AG09309 (cell line): ENCODE measurements at places on chromosomes 4 and X.

DNA sequence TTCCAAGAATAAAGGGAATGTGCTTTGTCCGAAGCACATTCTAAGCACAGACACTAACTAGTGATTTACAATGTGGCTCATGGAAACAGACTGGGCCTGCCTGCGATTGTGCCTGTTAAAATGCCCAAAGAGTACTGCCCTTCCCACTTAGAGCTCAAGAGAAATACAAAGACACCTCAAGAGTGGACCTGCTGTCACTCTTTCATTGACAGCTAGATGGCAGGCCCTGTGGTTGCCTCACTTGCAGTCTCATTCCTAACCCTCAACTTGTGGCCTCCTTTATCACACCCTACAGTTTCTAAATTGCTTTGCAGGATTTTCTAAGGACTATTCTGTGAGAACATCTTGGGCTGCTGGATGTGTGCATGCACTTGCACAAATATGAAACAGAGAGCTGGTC is 331.0 kb upstream of the EMCN start:
- DNase-seq = no peak

GRCh38 chrX:30858098-30858497 is 31.0 kb downstream of the TAB3 start:
- no peak for DNase-seq

GRCh38 chr4:110155654-110156053 is 42.8 kb downstream of the ELOVL6 start:
- no peak for DNase-seq

GRCh38 chr4:162681212-162681611 is 485.5 kb downstream of the NAF1 start:
- no peak for DNase-seq

GRCh38 chr4:114136069-114136468 is 156.6 kb upstream of the ARSJ start:
- no peak for DNase-seq

DNA sequence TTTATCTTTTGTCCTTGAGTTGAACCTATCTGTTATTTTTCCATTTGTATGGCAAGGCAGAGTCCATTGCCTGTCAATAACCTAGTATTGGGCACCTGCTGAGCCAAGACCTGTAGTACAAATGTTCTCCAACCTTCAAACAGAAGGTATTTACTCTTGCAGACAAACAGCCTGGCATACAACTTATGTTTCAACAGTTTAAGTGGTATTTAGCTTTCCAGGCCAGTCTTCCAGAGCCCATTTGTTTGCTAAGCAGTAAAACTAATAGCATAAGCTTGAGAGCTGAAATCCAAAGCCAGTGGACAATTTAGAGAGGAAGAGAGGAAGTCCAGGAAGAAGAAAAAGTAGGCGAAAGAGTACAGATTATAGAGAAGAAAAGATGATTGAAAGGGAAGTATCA is 979.3 kb downstream of the GLUD2 start:
- no peak for DNase-seq

GRCh38 chr4:48331577-48332330 is 9.6 kb upstream of the SLAIN2 start:
- no peak for DNase-seq

DNA sequence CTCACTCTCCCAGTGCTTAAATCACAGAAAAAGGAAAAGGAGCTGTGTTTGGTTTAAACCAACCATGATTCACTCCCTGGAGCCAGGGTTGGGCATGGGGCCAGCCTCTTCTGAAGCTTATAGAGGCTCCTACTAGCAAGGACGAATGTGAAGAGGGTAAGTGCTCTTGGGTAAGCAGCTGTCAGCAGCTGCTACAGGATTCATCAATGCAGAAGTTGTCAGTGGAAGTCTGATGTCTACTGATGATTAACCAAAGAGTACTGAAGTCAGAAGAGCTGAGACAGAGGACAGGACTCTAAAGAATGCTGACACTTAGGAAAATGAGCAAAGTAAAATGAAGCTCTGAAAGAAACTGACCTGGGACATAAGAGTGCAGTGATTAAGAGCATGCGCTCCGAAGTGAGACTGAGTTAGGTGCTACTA is 32.7 kb upstream of the JADE1 start:
- peak; percentile 70 for DNase-seq

DNA sequence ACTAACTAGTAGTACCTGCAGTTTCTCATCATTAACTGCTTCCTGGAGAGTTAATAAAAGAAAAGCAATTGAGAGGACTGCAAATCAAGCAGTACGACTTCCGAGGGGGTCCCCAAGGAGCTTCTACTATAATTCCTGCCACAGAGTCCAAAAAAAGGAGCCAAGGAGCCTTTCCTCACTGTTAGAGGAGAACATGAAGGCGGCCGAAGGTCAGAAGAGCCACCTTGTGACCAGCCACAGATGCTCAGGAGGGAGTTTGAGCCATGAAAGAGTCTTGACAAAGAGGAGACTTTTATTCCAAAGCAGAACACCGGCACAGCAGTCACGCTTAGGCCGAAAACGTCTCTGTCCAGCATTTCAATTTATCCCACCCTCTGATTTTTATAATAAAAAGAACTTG is 62.2 kb downstream of the RELL1 start:
- DNase-seq = no peak

DNA sequence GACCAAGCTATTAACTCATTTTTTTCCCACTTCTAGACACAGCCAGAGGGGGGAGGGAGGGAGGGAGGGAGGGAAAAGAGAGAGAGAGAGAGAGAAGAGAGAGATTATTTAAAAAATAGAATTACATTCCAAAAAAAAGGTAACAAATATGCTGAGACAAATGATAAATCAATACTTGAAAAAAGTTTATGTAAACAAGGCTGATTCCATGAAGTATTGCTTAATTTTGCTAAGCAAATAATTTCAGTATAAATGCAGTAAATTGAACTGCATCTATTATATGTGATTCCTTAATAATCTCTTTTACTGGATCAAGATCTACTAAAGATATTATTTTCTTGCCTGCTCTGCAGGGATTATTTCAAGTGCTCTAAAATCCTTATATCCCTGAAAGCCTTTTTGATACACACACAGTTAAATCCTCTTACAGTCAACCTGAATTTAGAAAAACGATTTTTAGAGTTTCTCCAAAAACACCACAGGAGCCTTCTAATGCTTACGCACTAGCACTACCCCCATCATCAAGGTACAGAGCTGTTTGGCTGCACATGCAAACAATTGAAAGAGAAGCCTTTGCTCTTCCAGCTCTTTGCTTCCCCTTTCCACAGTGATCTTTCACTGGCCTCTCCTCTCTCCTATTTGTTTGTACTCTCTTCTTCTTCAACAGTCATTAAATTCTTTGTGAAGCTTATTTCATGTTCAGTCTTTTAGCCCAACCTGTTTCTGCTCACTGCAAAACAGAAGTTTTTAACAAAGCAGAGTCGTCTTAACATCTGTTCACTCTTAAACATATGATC is 426.3 kb upstream of the FAM241A start:
- DNase-seq = no peak

- DNase-seq = no peak
Measured at GRCh38 chr4:177444911-177445736, 2.9 kb upstream of the AGA start.

GRCh38 chr4:84338367-84338766 is 160.7 kb downstream of the NKX6-1 start:
- DNase-seq = no peak

GRCh38 chr4:105186701-105187161 is 40.1 kb downstream of the TET2 start:
- DNase-seq = no peak

DNA sequence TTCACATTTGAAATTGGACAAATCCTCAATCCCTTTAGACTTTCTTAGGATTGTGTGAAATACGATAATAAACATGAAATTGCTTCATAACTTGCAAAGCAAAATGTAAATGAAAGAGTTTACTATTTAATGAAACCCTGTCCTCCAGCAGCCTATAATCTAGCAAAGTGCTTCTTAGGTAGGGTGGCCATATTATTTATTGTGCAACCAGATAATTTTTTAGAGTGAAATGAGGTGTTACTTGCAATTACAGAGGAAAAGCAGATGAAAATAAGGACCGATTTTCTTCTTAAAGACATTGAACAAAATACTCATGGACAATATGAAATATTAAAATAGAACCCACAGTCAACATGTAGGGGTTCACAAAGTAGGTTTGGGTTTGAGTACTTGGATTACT is 116.2 kb upstream of the GALNT7 start:
- DNase-seq = no peak

- DNase-seq = no peak
Measured at GRCh38 chrX:97797076-97797475, 913.4 kb downstream of the RPA4 start.

DNA sequence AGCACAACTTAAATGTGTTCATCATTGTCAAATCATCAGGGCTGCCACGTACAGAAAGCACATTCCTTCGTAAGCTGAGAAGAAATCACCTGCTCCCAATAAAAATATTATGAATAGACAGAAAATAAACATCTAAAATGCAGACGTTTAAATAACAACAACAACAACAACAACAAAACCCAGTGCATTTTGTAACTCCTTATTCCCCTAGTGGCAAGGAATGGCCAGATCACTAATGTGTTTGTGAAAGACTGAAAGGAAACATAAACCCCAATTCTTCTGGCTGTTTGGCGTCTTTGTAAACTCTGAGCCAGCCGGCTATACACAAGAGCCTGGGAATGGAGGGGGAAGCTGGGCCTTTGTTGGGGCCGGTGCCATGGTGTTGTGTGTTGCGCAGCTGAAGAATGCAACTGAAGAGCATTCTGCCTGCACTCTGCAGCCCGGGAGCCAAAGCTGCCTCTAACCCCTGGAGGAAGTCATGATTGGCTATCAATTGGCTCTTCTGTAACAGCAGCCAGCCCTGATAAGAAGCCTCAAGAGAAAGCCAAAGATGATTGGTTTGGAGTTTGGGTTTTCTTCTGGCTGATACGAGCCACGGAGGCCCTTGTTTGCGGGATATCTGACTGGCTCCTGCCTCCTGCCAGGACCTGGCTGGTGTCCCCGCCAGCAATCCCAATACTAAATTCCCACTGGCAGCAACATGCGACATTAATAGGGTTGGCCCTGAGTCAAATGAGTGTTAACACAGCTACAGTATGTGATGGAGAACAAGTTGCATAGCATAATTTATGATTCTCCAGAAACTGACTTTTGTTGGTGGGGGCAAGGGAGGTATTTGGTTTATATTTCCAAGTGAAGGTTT is 89.7 kb upstream of the TFDP3 start:
- no peak for DNase-seq

GRCh38 chr4:76997077-76997476 is 47.5 kb downstream of the SEPTIN11 start:
- DNase-seq = no peak

DNA sequence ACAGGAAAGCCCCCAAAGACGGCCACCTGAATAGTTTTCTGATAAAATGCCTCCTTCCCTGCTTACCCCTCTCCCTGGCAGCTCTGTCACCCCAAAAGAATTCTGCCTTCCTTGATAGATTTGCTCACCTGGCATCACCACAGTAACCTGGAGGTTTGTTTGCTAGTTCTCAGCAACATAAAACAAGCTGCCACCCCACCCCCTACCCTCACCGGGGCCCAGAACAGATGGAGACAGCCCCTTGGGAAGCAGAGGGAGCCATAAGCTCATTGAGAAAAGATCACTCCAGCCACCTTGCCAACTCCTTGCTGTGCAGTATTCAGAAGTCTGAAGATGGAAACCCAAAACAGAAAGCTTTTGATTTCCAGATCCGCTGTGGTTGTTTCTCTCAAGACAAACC is 108.6 kb downstream of the DHX15 start:
- DNase-seq = no peak

DNA sequence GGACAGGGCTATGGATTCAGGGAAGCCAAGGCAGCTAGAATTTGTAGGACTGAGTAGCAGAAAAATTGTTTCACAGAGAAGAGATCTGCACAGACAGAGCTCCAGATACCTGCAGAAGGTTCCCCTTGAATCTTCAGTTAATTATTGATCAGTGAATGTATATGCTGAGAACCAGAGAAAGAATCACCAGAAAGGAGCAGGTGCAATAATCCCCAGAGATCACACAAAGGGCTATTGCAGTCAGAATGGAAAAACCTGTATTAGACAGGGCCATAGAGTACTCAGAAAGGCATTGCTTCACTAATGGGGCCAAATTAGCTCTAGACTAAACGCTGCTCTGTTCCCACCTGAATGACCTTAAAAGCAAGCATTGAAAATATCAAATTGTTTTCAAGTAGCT is 35.5 kb upstream of the SMAD1 start:
- no peak for DNase-seq

- no peak for DNase-seq
Measured at GRCh38 chrX:6299724-6300123, 71.1 kb upstream of the NLGN4X start.

DNA sequence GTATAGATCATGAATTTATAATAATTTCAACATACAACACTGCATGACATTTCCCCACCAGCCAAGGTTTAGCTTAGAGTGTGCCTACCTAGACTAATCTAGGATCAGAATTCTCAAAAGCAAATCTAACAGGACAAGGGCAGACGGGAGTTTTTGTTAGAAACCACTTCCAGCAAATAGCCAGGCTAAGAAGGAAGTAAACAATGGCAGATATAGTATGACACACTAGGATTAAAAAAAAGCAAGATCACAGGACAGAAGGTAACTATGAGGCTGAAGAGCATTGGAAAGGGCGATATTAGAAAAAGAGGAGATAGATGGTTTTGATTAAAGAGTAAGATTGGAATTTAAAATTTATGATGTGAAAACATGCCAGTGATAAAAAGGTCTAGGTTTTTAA is 124.8 kb downstream of the LRBA start:
- DNase-seq = no peak

DNA sequence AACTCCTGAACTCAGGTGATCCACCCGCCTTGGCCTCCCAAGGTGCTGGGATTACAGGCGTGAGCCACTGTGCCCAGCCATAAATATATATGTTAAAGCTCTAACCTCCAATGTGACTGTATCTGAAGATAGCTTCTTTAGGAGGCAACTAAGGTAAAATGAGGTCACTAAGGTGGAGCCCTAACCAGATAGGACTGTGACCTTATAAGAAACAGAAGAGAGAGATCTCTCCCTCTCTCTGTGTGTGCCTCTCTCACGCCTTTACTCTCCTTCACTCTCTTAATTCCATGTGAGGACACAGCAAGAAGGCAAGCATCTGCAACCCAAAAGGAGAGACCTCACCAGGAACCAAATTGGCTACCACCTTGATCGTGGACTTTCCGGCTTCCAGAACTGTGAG is 926 bp upstream of the MAGIX start:
- no peak for DNase-seq

DNA sequence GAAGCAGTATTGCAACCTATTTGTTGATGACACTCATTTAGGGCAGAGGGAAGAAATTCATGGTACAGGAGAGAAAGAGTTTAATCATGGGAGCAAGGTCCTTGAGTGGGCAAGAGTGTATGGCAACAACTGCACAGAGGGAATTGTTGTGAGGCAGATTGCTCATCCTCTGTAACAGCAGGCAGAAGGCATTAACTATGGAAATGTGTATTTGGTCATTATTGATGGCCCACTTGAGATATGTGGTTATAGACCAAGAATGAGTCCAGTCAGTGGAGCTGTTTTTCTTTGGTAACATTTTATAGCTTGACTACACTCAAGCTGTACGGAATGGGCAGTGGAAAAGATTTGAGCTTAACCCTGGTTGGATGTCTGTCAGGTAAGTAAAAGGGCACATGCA is 15.9 kb downstream of the PLRG1 start:
- no peak for DNase-seq
